ENCODE measurements at places on chromosomes 3 and 15. TPM values are rescaled to one million over a fixed set of nuclear protein-coding genes. Genes with fewer than 3 reads are reported as not detected.
A peak's percentile ranks its signal among the peaks of the same experiment; 100 is the strongest.

NR2F2 gene
- 15.5 TPM for total RNA-seq

NANOGP8 gene
- not detected for total RNA-seq

ITIH4 gene
- total RNA-seq = not detected

TRANK1 gene
- total RNA-seq = 123 TPM

SEMA3F gene
- total RNA-seq = 0.74 TPM

GABRB3 gene
- 2.2 TPM for total RNA-seq

CP gene
- not detected for total RNA-seq

FILIP1L gene
- total RNA-seq = 34.3 TPM

AGTR1 gene
- total RNA-seq = 3.2 TPM

ITGB5 gene
- total RNA-seq = 308 TPM

- DNase-seq = peak; percentile 95
Observed at GRCh38 chr15:67097930-67098740, 32.7 kb downstream of the SMAD3 start.

DNA sequence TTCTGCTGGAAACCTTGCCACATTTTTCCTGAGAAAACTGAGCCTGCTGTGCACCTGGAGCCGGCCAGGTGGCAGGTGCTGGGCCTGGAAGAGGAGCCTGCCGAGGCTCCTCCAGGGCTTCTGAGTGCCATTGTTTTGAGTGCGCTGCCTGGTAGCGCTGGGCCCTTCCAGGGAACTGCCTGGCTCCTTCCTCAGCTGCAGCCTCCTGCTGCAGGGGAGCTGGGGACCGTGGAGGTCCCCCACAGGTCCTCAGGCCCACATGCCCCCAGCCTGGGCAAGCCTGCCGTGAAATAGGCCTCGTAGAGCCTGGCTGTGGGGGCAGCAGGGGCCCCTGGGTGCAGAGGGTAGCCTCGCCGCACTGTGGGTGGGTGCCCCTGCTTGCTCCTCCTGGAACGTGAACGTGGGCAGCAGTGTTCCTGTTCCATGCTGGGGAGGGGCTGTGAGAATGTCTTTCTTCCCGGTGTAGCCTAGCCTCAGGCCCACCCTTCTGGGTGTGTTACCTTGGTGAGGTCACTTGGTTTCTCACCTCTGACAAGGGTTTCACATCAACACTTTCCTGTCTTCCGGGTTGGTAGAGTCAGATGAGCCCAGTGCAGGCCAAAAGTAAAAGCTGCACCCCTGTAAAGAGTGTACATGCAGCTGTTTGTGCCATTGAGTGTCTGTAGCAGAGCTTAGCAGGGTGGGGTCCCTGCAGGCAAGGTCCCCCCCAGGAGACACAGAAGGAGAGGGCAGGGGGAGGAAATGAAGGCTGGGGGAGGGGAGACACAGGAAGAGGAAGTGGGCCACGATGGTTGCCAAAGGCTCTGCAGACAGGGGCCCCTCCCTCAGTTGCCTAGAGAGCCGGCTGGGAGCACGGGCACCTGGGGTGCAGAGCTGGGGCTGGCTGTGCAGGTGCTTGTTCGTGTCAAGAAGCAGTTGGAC, 34.5 kb downstream of the KLF13 start:
- no peak for DNase-seq

DNA sequence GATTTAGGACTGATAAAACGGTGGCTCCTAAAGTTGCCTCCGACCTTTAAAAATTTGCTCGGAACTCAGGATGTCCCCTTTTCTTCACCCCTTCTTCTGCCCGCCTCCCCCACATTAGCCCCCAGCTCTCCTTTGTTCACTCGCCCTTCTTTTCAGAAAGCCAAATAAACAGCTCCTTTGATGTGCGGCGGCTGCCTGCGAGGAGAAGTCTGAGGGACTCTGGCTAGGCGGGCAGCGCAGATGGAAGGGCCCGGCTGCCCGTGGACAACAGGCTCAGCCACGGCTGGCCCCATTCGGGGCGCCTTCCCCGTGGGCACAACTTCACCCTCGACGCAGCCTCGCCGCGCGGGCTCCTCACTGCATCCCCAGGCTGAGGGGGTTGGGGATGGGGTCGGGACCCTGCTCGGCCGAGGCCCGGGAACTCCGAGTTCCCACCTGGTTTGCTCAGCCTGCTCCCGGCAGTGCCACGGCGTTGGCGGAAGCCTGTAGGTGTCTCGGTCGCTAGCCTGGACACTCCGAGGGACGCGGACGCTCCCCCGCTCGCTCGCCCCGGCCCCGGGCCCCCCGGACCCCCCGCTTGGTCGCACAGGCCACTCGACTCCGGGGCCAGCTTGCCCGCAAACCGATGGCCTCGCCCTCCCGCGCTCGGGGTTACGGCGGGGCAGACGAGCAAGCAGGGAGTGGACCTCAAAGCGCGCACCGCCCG, 897 bp upstream of the TLE3 start:
- no peak for DNase-seq

- no peak for DNase-seq
Observed at GRCh38 chr3:150082898-150083654, 112.4 kb upstream of the PFN2 start.

- no peak for DNase-seq
Observed at GRCh38 chr15:48040166-48040817, 80.5 kb upstream of the SLC24A5 start.

GRCh38 chr3:142650001-142650693, 54.0 kb downstream of the PLS1 start:
- DNase-seq = no peak

DNA sequence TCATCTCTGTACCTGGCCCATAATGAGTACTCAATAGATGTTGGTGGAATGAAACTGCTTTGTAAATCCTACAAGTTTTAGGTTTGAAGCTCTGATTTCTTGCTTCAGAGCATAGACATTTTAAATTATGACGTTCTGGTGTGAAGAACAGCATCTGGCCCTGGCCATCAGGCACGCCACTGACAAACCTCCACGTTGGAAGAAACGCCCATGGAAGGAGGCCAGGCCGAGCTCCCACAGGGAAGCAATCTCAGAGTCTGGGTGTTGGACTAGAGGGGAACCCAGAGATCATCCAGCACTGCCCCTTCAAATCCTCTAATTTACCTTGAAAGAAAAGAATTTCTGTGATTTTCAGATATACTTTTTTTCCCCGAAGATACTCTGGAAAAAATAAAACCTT, 328.1 kb upstream of the RGMA start:
- no peak for DNase-seq

DNA sequence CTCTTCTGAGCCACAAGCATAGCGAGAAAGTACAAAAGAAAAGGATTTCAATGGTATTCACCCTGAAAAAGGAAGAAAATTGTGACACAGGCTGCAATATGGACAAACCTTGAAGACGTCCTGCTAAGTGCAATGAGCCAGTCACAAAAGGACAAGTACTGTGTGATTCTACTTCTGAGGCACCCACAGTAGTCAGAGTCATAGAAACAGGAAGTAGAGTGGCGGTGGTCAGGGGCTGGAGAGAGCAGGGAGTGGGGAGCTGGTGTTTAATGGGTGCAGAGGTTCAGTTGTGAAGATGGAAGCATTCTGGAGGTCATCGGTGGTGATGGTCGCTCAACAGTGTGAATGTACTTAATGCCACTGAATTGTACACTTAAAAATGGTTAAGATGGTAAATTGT, 180.5 kb downstream of the APBA2 start:
- no peak for DNase-seq

Measured in fibroblast of the aortic adventitia (primary cell).